ENCODE measurements at places on chromosomes 16 and 17. TPM values are rescaled to one million over a fixed set of nuclear protein-coding genes. Genes with fewer than 3 reads are reported as not detected.

STAT5B gene
- 14.3 TPM for polyA plus RNA-seq

TRPV3 gene
- 0.15 TPM for polyA plus RNA-seq

GRCh38 chr17:21193031-21193430, 20.9 kb downstream of the TMEM11 start:
- DNase-seq, result no peak

- no peak for DNase-seq
Measured at GRCh38 chr16:88815227-88815626, 3.5 kb upstream of the APRT start.
